ENCODE measurements at places on chromosomes 16 and 17.

DNA sequence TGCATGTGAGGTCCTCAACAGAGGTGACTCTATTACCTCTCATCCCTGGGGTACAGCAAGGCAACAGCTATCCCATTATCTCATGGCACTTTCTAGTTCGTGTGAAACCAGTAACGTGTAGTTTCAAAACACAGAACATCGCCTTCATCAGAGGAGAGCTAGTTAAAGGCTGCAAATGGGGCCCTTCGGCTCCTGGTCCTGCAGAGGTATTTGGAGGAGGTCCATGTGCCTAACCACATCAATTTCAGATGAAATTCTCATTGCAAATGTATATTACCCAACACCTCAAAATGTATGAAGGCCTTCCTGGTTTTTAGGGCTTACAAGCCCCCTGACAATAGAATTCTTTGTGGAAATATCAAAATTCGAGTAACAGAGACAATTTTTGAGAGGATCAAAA is 95.7 kb upstream of the PSMD7 start:
- no peaks in the 10 kb centered on the region for H3K36me3 ChIP-seq
- no peak for DNase-seq
- H3K27ac ChIP-seq = no peak overlapping the region
- no peaks in the 10 kb centered on the region for H3K4me1 ChIP-seq
- no peaks in the 10 kb centered on the region for H3K27me3 ChIP-seq

GRCh38 chr17:82528484-82529265 is 9.1 kb downstream of the FOXK2 start:
- H3K36me3 ChIP-seq = no peaks in the 10 kb centered on the region
- no peak for DNase-seq
- H3K27me3 ChIP-seq = no peaks in the 10 kb centered on the region
- H3K4me3 ChIP-seq = no peak overlapping the region
- H3K4me1 ChIP-seq = no peaks in the 10 kb centered on the region

- no peaks in the 10 kb centered on the region for H3K36me3 ChIP-seq
- no peaks in the 10 kb centered on the region for H3K27me3 ChIP-seq
- H3K4me3 ChIP-seq = no peak overlapping the region
Measured at GRCh38 chr17:58284613-58285421, 4.1 kb upstream of the MPO start.

- H3K27ac ChIP-seq = peak overlapping the region; percentile 43
- H3K27me3 ChIP-seq = no peaks in the 10 kb centered on the region
- no peaks in the 10 kb centered on the region for H3K4me1 ChIP-seq
- no peaks in the 10 kb centered on the region for H3K36me3 ChIP-seq
- no peak for DNase-seq
Measured at GRCh38 chr17:228951-229708, 47.7 kb upstream of the DOC2B start.

GRCh38 chr17:10114931-10115535 is 83.4 kb downstream of the GAS7 start:
- H3K36me3 ChIP-seq = no peaks in the 10 kb centered on the region
- DNase-seq = peak; percentile 97
- no peaks in the 10 kb centered on the region for H3K27me3 ChIP-seq
- H3K4me1 ChIP-seq = no peaks in the 10 kb centered on the region

DNA sequence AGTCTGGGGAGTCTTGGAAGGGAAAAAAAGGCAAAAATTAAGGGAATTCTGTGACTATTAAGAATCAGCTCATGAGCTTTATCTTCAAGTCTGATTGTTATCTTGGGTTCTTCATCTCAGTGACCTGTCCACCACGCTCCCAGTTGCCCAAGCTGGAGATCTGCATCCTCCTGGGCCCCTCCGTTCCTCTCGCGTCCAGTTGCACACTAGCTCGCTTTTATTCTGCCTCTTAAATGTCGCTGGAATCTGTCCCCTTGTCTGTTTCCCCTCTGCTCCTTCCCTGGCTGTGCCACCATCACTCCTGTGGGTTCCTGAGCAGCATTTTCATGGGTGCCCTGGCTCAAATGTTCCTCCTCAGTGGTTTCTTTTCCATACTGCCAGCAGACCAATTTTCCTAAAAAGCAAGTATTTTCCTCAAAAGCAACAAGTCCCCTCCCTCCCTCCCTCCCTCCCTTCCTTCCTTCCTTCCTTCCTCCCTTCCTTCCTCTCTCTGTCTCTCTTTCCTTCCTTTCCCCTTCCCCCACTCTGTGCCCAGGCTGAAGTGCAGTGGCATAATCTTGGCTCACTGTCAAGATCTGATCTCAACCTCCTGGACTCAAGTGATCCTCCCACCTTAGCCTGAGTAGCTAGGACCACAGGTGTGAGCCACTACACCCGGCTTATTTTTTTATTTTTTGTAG is 1.4 kb downstream of the ENDOV start:
- peaks cover 4% of the 10 kb centered on the region for H3K36me3 ChIP-seq
- peak overlapping the region; percentile 17 for H3K4me3 ChIP-seq
- no peak overlapping the region for H3K27ac ChIP-seq
- DNase-seq = no peak
- peaks cover 3% of the 10 kb centered on the region for H3K4me1 ChIP-seq
- no peaks in the 10 kb centered on the region for H3K27me3 ChIP-seq

DNA sequence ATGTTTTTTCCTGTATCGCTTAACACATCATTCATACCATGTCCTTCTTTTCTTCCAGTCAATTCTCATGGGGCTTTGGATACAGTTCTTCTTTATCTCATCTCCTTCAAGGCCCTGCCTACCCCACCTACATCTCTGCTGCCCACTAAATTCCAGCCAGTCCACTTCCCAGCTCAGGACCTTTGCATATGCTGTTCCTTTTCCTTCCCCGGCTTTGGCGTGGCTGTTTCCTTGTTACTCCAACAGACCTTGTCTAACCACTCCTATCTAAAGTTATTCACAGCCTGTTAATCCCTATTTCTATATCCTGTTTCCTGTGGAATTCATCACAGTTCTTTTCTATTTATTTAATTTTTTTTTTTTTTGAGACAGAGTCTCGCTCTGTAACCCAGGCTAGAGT is 6.6 kb upstream of the STAT3 start:
- no peak overlapping the region for H3K4me3 ChIP-seq
- no peak overlapping the region for H3K27ac ChIP-seq
- DNase-seq = no peak

- no peak overlapping the region for H3K27ac ChIP-seq
- DNase-seq = no peak
- no peak overlapping the region for H3K4me3 ChIP-seq
- no peaks in the 10 kb centered on the region for H3K36me3 ChIP-seq
Measured at GRCh38 chr16:72287649-72288048, 115.7 kb upstream of the PMFBP1 start.

GRCh38 chr17:78301821-78302213 is 58.1 kb downstream of the SOCS3 start:
- H3K27ac ChIP-seq = no peak overlapping the region
- H3K4me1 ChIP-seq = no peaks in the 10 kb centered on the region
- no peaks in the 10 kb centered on the region for H3K36me3 ChIP-seq
- no peak for DNase-seq
- no peaks in the 10 kb centered on the region for H3K27me3 ChIP-seq

DNA sequence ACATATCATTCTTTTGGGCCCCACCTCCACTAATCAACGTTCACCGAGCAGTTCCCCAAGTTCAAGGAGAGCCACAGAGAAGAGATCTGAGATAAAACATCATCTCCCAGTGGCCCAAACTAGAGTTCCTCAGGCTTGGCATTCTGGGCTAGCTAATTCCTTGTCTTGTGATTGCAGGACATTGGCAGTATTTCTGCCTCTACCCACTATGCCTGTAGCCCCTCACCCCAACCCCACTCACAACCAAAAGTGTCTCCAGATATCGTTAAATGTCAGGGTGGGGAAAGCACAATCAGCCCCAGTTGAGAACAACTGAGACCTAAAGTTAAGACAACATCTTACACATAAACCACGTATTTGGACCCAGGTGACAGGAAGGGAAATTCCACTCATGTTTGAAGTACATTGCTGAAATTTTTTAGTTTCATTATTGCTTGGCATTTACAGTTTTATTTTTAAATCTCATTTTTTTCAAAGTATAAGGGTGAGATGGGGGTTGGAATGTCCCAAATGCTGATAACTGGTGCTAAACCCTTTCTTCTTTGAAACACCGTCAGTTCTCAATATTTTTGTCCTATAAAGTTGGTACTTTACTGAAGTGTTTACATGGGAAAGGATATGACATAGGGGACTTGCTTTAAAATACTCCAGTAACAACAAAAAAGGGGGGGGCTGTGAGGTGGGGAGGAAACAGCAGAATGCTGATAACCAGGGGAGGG is 13.6 kb downstream of the ZC3H7A start:
- H3K4me3 ChIP-seq = peak overlapping the region; percentile 25
- peaks cover 34% of the 10 kb centered on the region for H3K4me1 ChIP-seq
- peaks cover 2% of the 10 kb centered on the region for H3K36me3 ChIP-seq
- H3K27ac ChIP-seq = peak overlapping the region; percentile 90
- H3K27me3 ChIP-seq = no peaks in the 10 kb centered on the region
